Cardiac muscle cell (in vitro differentiated cells and primary cell): ENCODE measurements at places on chromosomes 4 and X. TPM values are rescaled to one million over a fixed set of nuclear protein-coding genes. Genes with fewer than 3 reads are reported as not detected.
A peak's percentile ranks its signal among the peaks of the same experiment; 100 is the strongest.

The SMARCA1 gene
- 93.9 and 142 TPM in 2 replicates for total RNA-seq

The FGF13 gene
- 23.7 and 26.4 TPM in 2 replicates for total RNA-seq

The IL21 gene
- total RNA-seq: not detected in 2 replicates

- H3K4me3 ChIP-seq: no peak overlapping the region
- no peaks in the 10 kb centered on the region for H3K36me3 ChIP-seq
- H3K4me1 ChIP-seq: no peaks in the 10 kb centered on the region
- H3K27me3 ChIP-seq: no peaks in the 10 kb centered on the region
- no peak for DNase-seq
These were observed 235.7 kb downstream of the NKX6-1 start for GRCh38 chr4:84263415-84263814.

DNA sequence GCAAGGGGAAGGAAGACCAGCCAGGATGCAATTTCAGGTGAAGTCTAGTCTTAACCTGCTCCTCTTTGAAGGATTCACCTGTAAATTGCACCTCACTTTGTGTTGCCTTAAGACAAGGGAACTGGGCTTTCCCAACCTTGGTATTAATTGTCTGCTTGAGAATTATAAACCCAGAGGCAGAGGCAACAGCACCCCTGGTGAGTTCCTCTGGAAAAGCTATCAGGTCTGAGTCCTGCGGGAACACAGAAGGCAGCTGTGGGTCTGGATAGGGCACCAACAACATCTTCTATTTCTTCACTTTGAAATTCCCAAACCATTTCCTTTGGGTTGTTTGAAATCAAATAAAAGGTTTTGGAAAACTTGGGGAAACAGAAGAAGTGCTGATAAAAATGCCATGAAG lies 109.2 kb upstream of the NPY2R start:
- no peak overlapping the region for H3K27ac ChIP-seq
- no peak overlapping the region for H3K4me3 ChIP-seq
- no peak for DNase-seq
- no peaks in the 10 kb centered on the region for H3K36me3 ChIP-seq
- no peaks in the 10 kb centered on the region for H3K27me3 ChIP-seq

- no peak overlapping the region for H3K4me3 ChIP-seq
- no peak overlapping the region for H3K27ac ChIP-seq
- no peaks in the 10 kb centered on the region for H3K27me3 ChIP-seq
- H3K36me3 ChIP-seq: no peaks in the 10 kb centered on the region
These were observed 298.8 kb upstream of the TAPT1 start for GRCh38 chr4:16524911-16525554.

DNA sequence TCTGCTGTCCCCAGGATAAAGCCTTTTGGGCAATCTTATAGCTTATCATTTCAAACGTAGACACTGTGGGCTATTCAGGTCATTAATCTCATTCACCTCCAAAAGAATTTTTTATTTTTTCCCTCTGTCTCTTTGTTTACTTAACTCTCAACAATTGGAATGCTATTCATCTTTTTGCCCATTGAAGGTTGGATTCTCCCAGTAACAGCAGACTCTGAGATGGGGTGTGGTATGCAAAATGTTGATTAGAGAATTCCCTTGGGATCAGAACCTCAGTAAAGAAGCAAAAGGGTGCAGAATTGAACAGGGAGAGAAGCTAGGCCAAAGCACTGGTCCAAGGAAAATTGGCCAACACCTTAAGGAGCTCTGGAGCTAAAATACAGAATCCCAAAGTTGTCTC lies 60.4 kb downstream of the CAMK2D start:
- DNase-seq: no peak
- H3K4me3 ChIP-seq: no peak overlapping the region
- H3K36me3 ChIP-seq: no peaks in the 10 kb centered on the region
- H3K4me1 ChIP-seq: no peaks in the 10 kb centered on the region
- H3K27me3 ChIP-seq: no peaks in the 10 kb centered on the region

DNA sequence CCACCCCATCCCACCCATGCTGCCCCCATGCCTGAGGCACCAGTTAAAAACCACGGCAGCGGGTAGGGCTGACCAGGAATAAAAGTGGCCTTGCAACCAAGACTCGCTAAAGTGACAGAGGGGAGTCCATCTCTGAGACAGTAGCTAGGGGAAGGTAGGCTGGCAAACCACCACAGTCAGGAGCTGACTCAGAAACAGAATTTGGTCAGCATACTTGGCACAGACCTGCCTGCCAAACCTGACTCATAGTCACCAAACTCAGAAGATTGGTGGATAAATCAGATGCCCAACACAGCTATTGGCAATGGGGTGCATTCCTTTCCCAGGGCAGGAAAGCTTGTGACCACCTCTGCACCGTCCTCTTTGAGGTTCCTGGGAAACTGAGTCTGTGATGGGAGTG lies 193.8 kb downstream of the BCOR start:
- no peaks in the 10 kb centered on the region for H3K36me3 ChIP-seq
- H3K4me3 ChIP-seq: no peak overlapping the region
- no peak overlapping the region for H3K27ac ChIP-seq
- DNase-seq: peak; percentile 19
- H3K4me1 ChIP-seq: peaks cover 40% of the 10 kb centered on the region

DNA sequence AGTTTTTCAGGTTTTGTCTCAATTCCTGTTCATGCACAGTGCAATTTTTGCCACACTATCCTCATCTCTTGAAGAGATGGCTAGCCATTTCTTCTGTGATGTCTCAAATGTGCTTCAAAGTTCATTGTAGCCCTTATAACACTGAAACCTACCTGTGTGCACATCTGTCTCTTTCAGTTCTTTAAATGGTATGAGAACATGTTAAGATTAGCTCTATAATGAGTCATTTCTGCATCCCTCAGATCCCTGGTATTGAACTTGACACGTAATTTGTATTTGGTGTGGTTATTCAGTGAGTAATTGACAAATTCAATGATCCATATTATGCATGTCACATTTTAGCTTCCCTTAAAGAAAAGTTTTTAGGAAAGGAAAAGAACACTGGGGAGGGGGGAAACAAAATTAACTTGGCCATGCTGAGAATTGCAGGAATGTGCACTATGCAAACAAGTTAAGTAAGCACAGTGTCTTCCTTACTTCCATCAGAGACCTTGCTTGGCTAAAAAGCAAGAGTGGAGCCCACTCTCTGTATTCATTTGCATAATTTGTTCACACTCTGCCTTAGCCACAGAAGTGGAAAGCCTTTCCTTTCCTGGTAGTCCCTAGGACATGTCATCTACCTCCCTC lies 659.8 kb upstream of the MAGEB2 start:
- no peak overlapping the region for H3K4me3 ChIP-seq
- H3K27ac ChIP-seq: no peak overlapping the region
- no peaks in the 10 kb centered on the region for H3K36me3 ChIP-seq
- DNase-seq: no peak
- no peaks in the 10 kb centered on the region for H3K27me3 ChIP-seq

DNA sequence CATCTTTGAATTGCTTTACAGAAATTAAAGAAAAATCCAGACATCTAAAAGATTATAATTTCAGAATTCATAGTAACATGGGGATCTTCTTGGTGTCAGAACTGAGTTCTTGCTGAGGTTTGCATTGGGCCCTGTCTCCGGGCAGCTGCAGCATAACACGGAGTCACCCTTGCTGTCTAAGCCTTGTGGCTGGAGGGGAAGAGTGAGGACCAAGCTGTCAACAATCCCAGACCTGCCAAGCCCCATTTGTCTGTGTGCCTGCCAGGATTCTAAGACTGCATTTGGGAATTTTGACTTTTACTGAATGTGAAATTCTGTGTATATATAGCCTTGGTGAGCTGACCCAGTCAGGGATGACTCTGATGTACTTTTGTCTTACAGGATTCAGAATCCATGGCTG lies 25.2 kb upstream of the NAP1L5 start:
- DNase-seq: no peak
- peaks cover 29% of the 10 kb centered on the region for H3K36me3 ChIP-seq
- H3K4me1 ChIP-seq: no peaks in the 10 kb centered on the region
- no peaks in the 10 kb centered on the region for H3K27me3 ChIP-seq
- H3K27ac ChIP-seq: peak overlapping the region; percentile 46

DNA sequence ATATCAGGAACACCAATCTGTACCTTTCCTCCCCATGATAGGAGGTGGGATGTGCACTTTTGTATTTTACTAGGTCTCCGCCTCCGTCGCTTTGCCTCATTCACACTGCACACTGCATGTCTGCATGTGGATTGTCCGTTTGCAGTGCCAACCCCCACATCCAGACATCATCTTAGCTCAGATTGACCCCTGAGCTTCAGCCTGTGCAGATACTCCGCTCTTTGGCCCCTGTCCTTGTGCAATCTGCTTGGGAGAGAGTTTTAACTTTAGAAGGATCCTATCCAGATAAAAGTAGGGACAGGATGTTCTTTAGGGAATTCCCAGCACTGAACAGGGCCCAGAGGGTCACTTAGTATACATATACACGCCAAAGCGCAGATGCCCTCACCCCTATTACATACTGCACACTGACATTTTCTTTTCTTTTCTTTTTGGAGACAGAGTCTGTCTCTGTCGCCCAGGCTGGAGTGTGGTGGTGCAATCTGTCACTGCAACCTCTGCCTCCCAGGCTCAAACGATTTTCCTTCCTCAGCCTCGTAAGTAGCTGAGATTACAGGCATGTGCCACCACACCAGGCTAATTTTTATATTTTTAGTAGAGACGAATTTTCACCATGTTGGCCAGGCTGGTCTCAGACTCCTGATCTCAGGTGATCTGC lies 43.3 kb upstream of the FBXW7 start:
- H3K36me3 ChIP-seq: no peaks in the 10 kb centered on the region
- H3K27me3 ChIP-seq: no peaks in the 10 kb centered on the region
- H3K4me3 ChIP-seq: no peak overlapping the region
- no peak for DNase-seq

DNA sequence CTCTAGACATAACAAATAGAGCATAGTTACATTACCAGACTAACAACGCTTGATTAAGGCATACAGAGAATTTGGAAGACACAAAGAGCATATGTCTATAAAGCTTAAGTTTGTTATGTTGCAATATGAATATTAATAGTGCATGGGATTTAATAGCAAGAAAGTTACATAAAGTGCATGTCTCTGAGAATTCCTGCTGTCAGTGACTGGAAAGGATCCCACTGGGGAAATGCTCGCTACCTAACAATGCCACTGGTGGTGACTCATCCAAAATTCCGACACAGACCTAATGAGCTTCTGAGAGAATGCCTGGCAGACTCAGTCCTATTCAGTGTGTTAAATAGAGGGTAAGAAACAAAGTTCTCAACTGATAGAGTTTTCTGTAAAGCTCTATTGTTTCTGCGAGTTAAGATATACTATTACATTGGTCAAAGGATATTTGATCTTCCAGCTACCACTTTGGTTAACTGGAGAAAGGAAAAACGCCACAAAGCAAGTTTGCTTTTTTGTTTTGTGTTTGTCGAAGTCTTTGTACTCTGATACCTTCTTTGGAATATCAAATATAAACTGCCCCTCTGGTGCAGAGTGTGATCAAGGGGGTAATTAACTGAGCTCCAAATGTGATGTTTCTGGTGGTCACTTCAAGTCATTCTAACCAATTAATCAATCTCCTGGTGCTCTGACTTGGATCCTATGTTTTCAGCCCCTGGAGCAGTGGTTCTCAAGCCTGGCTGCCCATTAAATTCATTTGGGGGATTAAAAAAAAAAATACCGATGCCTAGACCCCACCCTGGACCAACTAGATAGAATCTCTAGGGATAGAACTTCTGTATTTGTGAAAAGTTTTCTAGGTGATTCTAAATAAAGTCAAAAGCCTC lies 107.9 kb downstream of the PALLD start:
- no peaks in the 10 kb centered on the region for H3K36me3 ChIP-seq
- peak; percentile 93 for DNase-seq
- no peak overlapping the region for H3K4me3 ChIP-seq
- peak overlapping the region; percentile 24 for H3K27ac ChIP-seq
- no peaks in the 10 kb centered on the region for H3K27me3 ChIP-seq

DNA sequence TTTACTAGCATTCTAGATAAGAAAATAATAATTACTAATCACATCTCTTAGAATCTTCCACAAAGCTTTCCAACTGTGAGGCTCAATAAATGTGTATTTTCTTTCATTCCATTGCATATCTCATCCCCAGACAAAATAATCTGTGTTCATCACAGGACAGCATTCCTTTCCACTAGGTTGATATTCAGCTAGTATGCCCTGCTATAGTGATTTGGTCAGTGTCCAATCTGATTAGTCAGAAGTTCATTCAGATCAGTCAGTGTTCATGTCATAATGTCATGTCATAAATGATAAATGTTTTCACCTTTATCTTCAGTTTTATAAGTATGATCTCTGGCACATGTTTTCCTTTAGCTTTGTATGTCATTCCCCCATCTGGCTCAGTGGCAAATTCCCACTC lies 611.4 kb downstream of the KCTD8 start:
- DNase-seq: no peak
- no peaks in the 10 kb centered on the region for H3K36me3 ChIP-seq

GRCh38 chrX:20663336-20663735 lies 396.6 kb upstream of the RPS6KA3 start:
- H3K4me1 ChIP-seq: no peaks in the 10 kb centered on the region
- no peaks in the 10 kb centered on the region for H3K27me3 ChIP-seq
- DNase-seq: no peak
- no peaks in the 10 kb centered on the region for H3K36me3 ChIP-seq
- no peak overlapping the region for H3K27ac ChIP-seq

DNA sequence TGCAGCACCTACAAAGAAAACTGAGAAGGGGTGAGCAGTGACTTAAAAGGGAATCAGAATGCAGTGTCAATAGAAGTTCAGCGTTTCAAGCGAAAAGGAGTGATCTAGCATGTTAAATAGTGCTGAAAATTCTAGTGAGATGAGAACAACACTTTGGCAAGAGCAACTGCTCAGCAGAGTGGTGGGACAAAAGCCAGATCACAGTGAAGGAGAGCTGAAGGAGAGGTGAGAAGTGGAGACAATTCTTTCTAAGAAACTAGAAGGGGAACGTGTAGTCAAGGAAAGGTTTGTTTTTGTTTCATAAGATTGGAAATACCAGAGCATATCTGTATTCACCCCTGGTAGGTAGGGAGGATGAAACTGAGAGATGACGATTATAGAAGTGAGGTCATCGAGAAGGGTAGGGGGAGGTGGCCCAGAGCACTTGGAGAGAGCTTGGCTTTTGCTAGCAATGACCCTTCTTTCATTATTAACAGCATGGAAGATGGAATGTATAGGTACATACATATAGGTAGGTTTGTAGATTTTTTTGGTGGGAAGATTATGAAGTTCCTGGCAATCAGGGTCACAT lies 33.7 kb downstream of the SRPX2 start:
- H3K27me3 ChIP-seq: no peaks in the 10 kb centered on the region
- DNase-seq: peak; percentile 68
- H3K4me3 ChIP-seq: no peak overlapping the region
- no peak overlapping the region for H3K27ac ChIP-seq
- H3K4me1 ChIP-seq: peaks cover 40% of the 10 kb centered on the region

DNA sequence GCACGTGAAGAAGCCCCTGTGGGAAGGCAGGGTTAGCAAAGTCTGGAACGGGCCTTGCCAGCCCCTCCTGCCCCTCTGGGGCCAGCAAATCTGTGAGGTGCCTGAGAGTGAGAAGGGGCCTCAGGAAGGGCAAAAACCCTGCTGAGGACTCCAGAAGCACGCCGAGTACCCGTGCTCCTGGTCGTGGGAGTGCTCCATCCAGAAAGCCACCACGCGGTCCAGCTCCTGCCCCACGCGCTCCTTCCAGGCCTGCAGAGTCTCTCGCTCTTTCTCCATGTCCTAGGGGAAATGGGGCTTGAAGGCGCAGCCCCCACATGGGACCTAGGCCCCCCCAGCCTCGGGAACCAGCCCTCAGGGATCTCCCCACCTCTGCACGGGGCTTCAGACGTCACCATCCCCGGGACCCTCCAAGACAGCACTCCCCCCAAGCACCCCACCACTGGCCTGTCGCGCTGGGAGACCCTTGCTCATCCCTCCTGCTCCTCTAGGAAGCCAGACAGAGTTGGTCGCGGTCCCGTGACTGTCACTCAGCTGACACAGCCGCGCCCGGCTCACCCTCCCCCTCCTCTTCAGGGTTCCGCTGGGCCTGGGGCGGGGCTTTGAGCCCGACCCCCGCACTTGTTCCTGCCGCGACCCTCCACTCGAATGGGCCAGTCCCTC lies at the start of gene RENBP:
RENBP (minus strand) TSS at position 504 of the 660 bp plus-strand sequence; CDS start at position 471, 33 bp downstream.
- no peaks in the 10 kb centered on the region for H3K27me3 ChIP-seq
- H3K4me3 ChIP-seq: peak within 1 kb of the TSS; percentile 14
- H3K36me3 ChIP-seq: no peaks in the 10 kb centered on the region
- no peak within 1 kb of the TSS for H3K27ac ChIP-seq
- no peaks in the 10 kb centered on the region for H3K4me1 ChIP-seq
